ENCODE measurements at places on chromosomes 12 and 14.
A peak's percentile ranks its signal among the peaks of the same experiment; 100 is the strongest.

GRCh38 chr12:48796976-48797375 lies 8.1 kb upstream of the ADCY6 start:
- no peak for DNase-seq

- DNase-seq = no peak
These were observed at the start of gene STON2 for GRCh38 chr14:81400202-81400678. Gene STON2, minus strand, starts transcription at chr14:81400324. Its CDS starts 1,942 bp downstream, at chr14:81398382.

- peak; percentile 78 for DNase-seq
These were observed 685 bp upstream of the CDH24 start for GRCh38 chr14:23057757-23058653.

DNA sequence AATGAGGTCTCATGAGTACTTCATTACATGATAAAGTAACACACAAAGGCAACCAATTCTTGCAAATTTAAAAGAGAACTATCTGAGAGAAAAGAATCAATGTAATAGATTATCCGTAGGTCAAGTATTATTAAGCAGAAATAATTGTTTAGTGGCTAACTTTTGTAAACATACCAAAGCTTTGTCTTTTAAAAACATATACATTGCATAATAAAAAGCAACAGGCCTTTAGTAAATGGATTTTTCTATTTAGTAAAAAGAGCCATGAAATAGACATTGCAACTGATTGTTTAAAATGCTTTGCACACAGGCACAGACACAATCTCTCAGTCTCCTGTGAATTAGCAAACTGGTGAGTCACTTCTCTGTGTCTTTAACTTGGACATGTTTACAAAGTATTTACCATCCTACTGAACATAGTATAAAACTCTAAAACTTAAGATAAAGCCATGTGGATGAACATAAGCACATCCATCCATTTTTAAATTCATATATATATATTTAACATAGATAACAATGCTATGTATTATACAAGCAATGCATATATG lies 518.7 kb upstream of the MGAT4C start:
- DNase-seq = no peak

DNA sequence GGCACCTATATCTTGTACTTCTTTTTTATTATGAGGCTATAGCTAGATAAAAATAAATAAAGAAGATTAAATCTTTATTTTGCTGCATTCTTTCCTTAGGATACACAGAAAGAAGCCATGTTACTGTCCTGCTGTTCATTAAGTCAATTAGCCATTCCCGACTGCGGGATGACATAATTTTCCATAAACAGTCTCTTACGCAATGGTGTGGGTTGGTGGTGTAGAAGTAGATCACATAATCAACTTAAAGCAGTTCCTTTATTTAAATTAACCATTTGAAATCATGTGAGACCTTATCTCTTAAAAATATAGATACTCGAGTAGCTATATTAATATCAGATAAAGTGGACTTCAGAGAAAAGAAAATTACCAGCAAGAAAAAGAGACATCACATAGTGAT lies 40.2 kb downstream of the TAOK3 start:
- DNase-seq = no peak
